Caudate nucleus (tissue), 63 donors: ENCODE measurements at places on chromosomes 7 and 10.

DNA sequence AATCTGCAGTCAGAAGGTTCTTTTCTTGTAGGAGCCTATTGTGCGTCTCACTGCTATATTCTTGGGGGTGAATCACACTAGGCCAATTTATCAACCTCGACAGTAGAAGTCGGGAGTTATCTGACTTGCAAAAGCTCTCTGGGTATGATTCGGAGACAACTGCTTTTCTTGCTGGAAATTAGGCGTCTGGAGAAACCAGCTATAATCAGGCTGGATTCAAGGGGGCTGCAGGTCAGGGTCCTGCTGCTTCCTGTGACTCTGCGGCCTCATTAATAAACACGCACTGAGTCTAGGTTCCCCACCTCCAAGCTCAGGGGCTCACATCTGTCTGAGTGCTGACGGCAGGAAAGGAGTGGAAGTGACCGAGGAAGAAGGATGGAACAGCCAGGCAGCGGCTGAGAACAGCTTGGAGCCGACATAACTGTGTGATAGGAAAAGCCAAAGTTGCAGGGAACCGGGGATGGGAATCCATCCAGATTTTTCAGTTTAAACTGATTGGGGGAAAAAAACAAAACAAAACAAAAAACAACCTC lies 184.6 kb downstream of the FANK1 start:
- DNase-seq: no peak

- no peak for DNase-seq
These were observed 6.3 kb upstream of the AKR1E2 start for GRCh38 chr10:4819707-4820106.

DNA sequence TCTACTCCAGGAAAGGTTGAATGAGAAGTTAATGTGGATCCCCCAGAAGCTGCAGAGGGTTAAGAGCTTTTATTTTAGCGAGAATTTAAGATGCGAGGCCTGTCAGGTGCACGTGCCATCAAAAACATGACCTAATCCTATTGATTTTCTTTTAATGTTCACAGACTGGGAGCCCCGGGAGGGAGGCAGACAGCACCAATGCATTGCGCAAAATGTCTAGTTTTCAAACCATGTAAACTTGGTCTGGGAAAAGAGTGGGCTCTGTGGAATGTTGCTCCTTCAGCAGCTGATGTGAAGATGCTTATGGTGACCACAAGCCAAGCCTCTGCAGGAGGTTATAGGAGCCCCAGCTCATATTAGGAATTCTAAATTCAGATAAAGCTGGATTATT lies 172.0 kb upstream of the ITGB1 start:
- no peak for DNase-seq

DNA sequence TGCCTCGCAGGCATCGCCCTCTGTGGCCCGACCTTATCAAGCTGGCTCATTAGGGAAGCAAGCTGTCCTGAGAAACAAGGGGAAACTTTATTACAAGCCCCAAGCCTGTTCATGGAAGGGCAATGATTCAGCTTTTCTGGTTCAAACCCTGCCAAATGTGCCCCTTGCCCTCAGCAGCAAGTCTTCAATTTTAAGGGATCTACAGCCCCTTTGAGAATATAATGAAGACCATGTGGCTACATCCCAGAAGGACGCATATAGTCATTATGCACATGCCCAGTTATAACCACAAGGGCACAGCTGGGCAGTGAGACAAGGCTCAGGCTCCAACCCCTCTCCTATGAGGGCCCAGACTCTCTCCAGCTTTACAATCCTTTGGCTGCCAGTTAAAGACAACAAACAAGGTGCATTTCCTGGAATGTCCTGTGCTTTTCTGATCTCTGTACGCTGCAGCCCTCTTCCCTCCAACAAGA lies 56.7 kb downstream of the DDC start:
- DNase-seq: no peak

GRCh38 chr7:113176836-113177235 lies 58.5 kb upstream of the SMIM30 start:
- DNase-seq: no peak

- DNase-seq: no peak
These were observed 214.2 kb upstream of the KAT6B start for GRCh38 chr10:74612195-74612594.

GRCh38 chr10:78044699-78045098 lies 11.0 kb downstream of the RPS24 start:
- no peak for DNase-seq

DNA sequence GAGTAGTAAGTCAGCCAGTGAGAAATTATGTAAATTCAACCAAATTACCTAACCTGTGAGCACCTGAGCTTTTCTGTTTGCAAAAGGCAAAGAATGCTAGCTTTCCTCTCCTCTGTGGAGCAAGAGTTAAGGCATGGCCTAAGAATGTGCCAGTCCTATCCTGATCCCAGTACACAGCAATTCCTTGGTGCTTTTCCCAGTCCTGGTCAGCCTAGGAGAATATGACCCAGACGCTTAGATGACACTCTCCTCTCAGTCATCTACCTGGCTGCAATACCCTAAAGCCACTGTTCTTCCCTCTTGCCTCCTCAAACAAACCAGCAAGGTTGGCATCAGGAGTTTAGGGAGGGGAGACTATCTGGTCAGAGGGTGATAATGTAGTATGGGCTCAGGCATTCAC lies 4.1 kb downstream of the PDLIM1 start:
- no peak for DNase-seq

DNA sequence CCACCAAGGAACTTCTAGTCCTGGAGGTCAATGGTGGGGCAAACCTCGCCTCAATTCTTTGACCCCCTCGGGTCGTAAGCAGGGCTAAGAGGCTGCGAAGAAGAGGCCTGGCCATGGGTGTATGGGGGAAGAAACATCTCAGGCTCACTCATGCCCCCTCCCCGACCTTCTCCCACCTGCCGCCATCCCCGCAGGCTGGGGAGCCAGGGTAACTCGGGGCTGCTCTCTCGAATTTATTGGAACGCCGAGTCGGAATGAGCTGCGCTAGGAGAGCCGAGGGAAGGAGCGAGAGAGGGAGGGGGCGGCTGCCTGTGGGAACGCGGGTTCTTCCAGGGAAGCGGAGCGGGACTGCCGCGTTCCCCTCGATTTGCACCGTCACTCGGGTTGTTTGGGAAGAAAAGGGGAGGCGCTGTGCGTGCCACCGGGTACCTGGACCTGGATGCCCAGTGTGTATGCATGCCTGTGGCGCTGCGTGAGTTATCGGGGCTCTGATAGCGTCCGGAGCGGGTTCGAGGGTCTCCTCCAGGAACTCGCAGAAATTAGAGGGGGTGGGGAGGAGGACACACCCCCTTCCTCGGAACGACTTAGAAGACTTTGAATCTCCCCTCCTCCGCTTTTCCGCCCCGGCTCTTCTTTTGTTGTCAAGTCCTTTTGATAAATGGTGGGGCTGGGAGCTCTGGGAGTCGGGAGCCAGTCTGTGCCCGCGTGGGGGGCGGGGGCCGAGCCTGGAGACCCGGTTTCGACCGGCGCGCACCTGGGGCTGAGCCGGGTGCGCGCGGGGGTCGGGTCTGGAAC lies 1.8 kb upstream of the ZNF503 start:
- peak; percentile 47 for DNase-seq

DNA sequence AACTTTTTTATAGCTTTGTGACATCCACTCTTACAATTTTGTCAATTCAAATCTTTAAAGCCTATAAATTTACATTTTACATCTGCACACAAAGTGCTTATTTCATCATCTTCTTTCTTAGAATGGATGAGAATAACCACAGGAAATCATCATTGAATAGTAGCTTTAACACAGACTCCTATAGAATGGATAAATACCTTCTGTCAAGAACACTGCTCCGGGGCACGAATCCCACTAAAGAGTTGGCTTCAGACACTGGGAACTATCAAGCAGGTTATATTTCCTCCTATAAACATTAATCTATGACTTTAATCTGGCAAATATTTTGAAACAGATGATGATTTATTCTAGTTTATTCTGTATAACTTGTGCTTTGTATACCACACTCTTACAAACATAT lies 269.7 kb upstream of the TPK1 start:
- no peak for DNase-seq

DNA sequence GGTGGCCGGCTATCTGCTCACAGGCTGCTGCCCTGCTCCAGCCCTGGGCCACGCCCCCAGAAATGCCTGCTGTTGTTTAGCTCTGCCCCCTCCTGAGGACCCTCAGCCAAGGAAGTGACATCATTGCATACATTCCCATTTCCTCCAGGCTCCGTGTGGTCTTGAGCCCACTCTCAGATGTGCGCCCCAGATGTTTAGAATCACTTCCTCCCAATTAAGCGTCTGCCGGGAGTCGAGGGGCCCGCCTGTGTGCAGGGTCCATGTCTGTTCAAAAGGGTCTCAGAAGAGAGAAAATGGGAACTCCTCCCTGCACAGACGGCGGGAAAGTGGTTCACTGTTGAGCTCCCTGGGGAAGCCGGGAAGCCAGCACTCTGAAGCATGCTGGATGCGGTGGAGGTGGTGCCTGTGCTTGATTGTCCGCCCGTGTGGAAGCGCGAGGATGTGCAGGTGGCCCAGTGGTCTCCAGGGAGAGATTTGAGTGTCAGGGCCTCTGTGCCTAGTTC lies 116.9 kb upstream of the PPIF start:
- no peak for DNase-seq

DNA sequence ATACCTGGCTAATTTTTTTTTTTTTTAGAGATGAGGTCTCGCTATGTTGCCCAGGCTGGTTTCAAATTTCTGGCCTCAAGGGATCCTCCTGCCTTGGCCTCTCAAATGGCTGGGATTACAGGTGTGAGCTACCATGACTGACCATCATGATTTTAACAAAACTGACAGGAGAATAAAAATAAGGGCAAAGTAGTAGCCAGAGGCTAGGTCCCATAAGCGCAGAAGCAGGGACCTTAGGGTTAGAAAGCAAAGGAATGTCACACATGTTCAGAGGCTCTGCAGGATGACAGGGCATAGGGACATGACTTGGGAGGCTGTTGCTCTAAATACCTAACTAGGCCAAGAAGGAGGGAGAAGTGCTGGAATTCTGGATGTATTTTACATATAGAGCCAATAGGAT lies 5.1 kb upstream of the LIMK1 start:
- no peak for DNase-seq

DNA sequence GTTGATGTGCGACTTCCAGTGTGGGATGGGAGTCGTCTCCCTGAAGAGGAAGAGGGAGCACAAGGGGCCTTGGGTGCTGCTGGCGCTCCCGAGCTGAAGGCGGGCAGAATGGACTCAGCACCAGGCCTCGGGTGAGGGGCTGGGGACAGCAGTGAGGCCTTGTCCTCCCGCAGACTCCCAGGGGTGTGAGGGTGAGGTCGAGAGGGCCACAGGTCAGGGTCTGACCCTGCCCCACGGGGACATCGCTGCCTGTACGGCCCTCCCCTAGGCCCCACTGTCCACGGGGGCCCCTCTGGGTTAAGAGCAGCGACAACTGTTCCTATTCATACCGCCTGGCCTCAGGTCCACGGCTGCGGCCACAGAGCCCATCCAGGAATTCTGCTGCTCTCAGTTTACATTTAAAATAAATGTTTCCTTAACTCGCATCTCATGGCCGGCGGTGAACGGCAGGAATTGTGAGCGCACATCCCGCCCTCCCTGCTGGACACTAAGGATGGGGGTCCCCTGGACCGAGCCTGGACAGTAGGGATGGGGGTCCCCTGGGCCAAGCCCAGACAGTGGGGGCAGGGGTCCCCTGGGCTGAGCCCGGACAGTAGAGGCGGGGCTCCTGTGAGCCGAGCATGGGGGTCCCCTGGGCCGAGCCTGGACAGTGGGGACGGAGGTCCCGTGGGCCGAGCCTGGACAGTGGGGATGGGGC lies 61.7 kb downstream of the PDGFA start:
- DNase-seq: no peak

- DNase-seq: no peak
These were observed 1.3 kb upstream of the WIPF3 start for GRCh38 chr7:29805031-29805430.

DNA sequence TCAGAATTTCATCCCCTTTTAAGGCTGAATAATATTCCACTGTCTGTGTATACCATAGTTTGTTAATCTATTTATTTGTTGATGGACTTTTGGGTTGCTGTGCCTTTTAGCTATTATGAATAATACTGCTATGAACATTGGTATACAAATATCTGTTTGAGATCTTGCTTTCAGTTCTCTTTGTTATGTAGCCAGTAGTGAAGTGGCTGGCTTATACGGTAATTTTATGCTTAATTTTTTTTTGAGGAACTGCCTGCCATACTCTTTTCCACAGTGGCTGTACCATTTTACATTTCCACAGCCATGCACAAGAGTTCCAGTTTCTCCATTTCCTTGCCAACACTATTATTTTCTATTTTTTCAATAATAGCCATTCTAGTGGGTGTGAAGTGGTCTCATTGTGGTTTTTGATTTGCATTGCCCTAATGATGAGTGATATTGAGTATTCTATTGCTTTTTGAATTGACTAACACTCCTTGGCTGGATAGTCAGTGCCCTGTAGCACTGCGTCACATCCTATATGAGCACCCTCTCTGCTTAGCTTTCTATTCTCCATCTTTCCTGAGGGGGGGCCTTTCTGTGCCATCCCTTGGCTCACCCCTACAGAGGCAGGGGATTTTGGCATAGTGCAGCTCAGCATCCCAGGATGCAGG lies 29.4 kb upstream of the RAPGEF5 start:
- no peak for DNase-seq

DNA sequence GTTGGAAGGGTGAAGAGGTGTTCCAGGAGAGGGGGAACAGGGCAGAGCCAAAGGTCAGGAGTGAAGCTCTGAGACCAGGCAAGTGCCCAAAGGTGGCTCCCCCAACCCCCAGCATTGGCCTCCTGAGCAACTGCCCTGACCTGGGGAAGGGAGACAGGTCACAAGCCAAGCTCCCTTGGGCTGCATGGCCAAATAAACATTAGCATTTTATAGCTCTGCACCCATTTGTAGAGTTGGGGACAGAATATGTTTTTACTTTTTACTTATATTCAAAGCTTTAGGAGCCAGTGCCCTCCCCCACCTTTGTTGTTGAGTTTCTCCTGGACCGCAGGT lies 4.0 kb downstream of the UNC5B start:
- no peak for DNase-seq

DNA sequence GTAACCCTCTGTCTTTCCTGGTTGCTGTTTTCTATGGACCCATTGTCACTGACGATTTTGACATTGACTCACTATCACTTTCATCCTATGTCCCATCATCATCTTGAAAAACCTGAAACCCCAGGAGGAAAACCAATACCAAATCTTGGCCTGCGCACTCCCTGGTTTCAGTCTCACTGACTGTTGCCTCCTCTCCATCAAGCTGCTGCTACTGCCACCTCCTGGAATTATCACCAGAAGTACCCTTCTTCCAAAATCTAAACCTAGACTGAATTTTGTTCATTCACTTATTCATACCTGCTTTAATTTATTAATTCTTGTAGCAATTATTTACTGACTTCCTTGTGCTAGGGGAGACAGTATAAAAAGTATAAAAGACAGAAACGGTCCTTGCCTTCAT lies 44.5 kb upstream of the ACBD5 start:
- DNase-seq: no peak

- no peak for DNase-seq
These were observed 5.6 kb downstream of the PDSS1 start for GRCh38 chr10:26703096-26703495.

GRCh38 chr7:112118581-112119566 lies 87.3 kb downstream of the DOCK4 start:
- DNase-seq: no peak
